ENCODE measurements at places on chromosomes 5 and 9.

DNA sequence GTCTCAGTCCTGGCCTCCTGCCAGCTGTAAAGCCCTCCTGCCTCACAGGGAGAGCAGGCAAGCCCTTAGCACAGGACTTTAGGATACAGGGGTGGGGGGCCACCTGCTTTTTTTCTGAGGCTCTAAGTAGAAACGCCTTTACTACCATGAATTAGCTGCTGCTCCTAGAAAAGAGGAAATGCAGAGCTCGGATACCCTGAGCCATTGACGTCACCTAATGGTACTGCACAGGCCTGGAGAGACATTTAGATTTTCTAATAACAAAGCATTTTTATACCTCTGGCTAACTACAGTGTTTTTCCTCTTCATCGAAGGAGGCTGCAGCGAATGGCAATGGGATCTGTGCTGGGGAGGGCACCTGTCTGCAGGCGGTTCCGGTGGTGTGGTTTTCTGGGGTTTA lies 137.0 kb downstream of the WDR41 start:
- no peak for DNase-seq

GRCh38 chr5:118111956-118112355 lies 876.4 kb downstream of the DTWD2 start:
- no peak for DNase-seq

GRCh38 chr5:116361171-116361967 lies 213.3 kb downstream of the SEMA6A start:
- peak; percentile 50 for DNase-seq

- DNase-seq: no peak
Measured at GRCh38 chr5:142926549-142926948, 156.4 kb downstream of the ARHGAP26 start.

DNA sequence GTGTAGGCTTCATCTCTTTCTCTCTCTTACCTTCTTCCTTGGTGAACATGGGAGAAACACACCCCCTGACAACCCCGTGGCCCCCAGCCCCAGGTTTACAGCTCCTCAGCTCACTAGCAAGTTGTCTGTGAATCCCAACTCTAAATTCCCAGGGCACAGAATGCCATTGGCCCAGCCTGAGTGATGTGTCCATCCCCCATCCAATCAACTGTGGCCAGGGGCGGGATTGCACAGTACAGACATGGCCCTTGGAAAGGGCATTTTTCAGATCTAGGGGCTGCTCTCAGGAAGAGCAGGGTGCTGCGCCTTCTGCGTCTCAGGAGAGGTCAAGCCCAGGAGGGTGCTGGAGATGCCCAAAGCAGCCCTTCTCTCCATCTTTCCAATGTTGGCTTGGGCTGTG lies 48.2 kb upstream of the ASS1 start:
- no peak for DNase-seq

GRCh38 chr5:73732045-73732444 lies 106.0 kb downstream of the ARHGEF28 start:
- DNase-seq: no peak

GRCh38 chr5:56993241-56993640 lies 41.3 kb upstream of the MIER3 start:
- no peak for DNase-seq

DNA sequence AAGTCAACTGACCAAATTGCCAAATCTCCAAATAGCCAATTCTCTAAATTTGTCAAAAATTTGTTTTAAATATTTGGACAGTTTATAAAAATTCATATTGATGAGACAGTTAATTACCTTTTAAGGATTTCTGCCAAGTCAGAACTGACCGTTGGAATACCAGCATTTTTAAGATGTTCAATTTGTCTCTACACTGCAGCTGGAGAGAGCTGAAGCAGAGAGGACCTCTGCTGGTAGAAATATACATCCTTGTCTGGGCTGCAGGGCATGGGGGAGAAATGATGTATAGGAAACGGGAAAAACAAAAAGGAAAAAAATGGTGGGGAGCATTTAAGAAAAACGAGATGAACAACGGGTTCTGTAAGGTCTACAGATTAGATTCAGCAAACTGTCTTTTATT lies 16.8 kb downstream of the NR6A1 start:
- DNase-seq: peak; percentile 71

GRCh38 chr9:8053501-8053900 lies 253.9 kb upstream of the DMAC1 start:
- no peak for DNase-seq

GRCh38 chr5:179533907-179534306 lies 16.4 kb upstream of the RUFY1 start:
- DNase-seq: no peak

DNA sequence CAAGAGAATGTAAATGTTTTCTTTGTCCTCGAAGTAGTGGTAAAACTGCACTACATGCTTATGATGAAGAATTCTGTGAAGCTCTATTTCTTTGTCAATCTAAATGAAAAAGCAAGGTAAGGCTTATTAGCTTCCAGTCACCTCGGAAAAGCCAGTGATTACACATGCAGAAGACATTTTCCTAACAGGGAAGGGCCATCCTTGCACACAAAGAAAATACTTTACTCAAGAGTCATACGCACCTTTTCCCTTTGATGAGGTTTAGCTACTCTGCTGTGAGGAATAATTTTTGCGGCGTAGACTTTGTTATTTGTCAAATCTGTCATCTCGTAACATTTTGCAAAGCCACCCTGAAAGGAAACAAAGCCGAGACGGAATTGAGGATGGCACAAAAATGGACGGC lies 1.1 kb downstream of the PLK2 start:
- DNase-seq: no peak

GRCh38 chr5:139178935-139179334 lies 19.2 kb downstream of the SIL1 start:
- DNase-seq: peak; percentile 67

GRCh38 chr9:86075132-86076109 lies 23.9 kb downstream of the GOLM1 start:
- peak; percentile 42 for DNase-seq

DNA sequence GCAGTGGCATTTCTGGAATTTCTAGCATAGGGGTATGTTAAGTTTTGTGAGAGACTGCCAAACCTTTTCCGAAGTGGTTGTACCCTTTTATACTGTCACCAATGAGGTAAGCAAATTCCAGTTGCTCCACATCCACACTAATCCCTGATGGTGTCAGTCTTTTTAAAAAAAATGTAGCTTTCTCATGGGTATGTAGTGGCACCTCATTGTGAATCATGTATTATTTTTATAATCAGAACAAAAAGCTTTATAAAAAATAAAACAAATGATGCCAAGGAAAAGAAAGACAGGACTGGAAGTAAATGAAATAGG lies 93.4 kb upstream of the CLINT1 start:
- DNase-seq: no peak

DNA sequence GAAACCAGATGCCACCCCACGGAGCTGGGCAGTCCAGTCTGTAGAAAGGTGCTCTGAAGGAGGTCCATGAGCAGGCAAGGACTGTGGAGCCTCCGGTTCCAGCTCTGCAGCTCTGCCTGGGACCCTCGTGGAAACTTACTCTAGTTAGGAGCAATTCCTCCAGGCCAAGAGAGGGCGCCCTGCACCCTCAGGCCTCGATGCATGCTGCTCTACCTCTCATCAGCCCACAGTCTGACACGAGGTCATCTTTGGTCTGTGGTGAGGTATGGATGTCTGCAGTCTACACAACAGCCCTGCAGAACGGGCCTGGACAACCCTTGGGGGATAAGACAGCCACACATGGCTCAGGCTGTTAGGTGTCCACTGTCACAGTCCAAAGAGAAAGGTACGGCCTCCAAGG lies 50.6 kb upstream of the UBTD2 start:
- DNase-seq: no peak

DNA sequence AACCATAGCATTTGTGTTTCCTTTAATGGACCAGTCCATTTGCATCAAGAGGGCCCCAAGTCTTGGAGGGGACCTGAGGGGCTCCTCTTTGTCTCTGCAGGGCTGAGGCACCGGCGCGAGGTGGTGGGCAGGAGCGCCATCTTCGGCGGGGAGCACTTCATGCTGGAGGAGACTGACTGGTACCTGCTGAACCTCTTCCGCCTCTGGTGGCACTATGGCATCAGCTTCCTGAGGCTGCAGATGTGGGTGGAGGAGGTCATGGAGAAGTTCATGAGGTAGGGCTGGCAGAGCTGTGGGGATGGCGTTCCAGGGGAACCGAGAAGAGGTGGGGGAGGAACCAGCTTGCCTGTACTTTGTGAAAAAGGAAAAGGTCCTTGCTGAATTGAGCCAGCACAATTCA lies 6.1 kb downstream of the PCYOX1L start:
- no peak for DNase-seq
